ENCODE measurements at places on chromosomes 11 and 22.

DNA sequence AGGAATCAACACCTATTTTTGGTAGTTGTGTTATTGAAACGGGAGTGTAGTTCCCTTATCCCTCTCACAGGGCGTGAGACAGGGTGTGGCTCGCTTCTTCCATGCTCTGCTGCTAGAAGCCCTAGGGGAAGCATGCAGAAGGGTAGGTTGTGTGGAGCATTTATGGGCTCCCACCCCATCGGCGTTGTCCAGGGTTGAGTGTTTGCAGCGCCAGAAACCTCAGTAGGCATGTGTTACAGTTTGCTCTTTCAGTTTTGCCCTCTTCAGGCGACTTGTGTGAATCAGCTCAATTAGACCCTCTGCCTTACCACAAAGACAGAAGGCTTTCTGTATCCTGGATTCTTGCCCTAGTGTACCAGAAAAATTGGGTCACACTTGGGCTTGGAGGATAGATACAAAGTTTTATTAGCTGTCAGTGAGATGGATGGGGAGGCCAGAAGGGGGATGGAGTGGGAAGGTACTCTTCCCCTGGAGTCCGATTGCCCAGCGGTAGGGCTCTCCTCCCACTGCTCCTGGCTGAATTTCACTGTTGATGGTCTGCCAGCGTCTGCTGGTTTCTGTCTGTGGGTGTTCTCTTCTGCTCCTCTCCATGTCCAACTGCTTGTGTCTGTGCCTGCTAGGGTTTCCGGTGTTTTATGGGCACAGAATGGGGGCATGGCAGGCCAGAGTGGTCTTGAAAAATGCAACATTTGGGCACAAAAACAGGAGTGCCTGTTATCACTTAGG is 358.3 kb upstream of the CTSC start:
- no peak for DNase-seq

GRCh38 chr11:90798769-90799168 is 575.9 kb upstream of the CHORDC1 start:
- DNase-seq = no peak

DNA sequence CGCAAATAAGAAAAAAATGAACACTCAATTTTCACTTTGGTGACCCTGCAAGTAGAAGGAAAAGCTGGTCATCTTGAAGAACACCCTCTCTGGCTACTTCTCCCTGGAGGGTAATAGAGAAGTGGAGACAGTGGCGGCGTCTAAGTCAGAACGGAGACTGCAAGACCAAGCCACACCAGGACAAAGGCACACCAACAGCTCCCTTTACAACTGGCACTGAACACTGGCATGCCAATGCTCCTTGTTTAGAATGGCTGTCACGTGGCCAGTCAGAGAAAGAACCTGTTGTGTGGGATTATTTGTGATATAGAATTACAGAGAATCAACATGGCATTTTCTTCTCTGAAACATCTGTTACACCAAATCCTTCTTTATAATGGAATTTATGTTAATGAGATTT is 61.3 kb upstream of the YPEL1 start:
- no peak for DNase-seq

DNA sequence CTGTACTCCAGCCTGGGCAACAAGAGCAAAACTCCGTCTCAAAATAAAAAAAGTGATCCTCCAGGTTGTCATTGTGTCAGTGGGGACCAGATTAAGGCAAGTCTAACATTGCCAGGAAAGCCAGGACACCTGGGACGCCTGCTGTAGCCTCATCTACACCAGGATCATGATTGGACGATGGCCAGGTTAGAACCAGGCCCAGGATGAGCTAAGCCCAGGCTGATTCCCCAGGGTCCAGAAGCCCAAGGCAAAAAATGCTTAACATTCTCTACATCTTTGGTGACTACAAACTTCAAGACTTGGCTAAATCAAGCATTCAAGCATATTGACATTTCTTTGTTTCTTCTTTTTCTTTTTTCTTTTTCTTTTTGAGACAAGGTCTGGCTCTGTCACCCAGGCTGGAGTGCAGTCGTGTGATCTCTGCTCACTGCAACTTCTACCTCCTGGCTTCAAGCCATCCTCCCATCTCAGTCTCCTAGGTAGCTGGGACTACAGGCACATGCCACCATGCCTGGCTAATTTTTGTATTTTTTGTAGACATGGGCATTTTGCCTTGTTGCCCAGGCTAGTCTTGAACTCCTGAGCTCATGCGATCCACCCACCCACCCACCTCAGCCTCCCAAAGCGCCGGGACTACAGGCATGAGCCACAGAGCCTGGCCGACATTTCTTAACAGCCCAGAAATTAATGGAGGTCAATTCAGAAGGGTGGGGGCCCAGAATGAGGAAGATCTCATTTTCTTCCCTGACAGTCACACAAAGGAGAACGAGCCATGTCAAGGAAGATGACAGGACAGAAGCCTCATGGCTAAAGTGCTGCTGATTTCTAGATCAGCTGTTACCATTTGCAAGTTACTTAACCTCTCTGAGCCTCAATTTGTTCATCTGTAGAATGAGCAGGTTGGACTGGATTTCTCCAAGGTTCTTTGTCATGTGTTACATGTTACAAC is 12.5 kb upstream of the PTPRJ start:
- DNase-seq = no peak

GRCh38 chr11:69145050-69145380 is 10.7 kb upstream of the SMIM38 start:
- no peak for DNase-seq

GRCh38 chr11:35274909-35275785 is 136.2 kb downstream of the CD44 start:
- DNase-seq = no peak

Data from 8988T (cell line).